Activated CD4-positive, alpha-beta T cell treated with anti-CD3 and anti-CD28 coated beads for 24 hours (primary cell): ENCODE measurements at places on chromosomes 11 and 22.

- no peak for DNase-seq
Measured at GRCh38 chr11:45395947-45396346, 109.8 kb upstream of the SYT13 start.

GRCh38 chr22:42169055-42169469, 38.5 kb upstream of the CYP2D6 start:
- peak; percentile 46 for DNase-seq

GRCh38 chr11:121099885-121100284, 1.2 kb upstream of the TECTA start:
- no peak for DNase-seq

DNA sequence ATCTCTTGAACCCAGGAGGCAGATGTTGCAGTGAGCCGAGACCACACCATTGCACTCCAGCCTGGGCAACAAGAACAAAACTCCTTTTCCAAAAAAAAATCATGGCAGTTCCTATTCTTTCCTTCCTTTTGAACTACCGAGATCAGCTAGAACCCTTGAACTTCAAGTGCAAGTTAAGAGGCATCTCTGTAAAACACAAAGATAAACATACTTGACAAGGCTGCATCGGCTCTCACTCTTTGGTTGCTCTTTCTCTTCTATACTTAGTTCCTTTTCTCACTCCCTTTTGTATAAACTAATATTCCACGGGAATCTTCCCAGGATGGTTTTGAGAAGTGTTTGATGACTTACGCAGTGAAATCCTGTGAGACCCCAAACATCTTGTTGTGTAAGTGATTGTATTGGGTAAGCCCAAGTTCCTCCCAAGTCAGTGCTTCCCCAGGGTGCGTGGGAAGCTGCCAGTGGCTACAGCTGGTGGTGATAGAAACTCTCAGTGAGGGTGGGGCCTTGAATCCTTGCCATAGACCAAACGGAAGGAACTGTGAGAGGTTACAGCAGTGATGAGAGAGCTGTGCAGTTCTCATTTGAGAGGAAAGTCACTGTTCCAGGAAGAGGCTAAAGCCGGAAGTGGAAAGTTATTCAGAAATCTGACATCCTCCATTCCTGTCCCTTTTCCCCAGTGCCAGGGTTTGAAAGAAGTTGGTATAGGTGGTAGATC, 24.1 kb upstream of the CDC42EP2 start:
- DNase-seq: no peak

DNA sequence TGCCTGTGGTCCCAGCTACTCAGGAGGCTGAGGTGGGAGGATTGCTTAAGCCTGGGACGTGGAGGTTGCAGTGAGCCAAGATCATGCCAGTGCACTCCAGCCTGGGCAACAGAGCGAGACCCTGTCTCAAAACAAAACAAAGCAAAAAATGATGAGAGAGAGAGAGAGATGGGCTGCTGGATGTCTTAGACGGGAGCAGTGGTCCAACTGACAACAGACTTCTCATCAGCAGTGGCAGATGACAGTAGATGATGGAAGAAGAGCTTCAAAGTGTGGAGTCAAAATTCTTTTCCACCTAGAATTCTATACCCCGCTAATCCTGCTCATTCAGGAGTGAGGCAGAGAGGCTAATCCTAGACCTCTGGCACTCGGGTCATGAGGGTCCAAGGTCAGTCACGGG, 29.0 kb upstream of the ACR start:
- DNase-seq: no peak

DNA sequence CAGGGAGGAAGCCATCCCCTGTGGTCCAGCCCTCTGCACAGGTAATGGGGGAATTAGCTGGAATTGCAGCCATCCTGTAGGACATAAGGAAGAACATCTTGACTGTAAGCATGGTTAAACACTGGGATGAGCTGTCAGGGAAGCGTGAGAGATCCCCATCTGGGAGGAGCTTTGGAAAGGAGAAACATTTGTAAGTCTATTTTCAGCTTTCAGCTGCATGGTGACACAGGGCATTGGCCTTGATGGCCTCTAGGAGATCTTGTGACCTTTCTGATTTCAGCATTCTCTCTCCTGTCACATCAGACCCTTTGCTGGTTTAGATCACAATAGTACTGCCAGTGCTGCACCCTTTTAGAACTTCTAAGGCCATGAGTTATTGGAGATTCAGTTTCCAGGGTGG, 47.1 kb downstream of the BCR start:
- no peak for DNase-seq

DNA sequence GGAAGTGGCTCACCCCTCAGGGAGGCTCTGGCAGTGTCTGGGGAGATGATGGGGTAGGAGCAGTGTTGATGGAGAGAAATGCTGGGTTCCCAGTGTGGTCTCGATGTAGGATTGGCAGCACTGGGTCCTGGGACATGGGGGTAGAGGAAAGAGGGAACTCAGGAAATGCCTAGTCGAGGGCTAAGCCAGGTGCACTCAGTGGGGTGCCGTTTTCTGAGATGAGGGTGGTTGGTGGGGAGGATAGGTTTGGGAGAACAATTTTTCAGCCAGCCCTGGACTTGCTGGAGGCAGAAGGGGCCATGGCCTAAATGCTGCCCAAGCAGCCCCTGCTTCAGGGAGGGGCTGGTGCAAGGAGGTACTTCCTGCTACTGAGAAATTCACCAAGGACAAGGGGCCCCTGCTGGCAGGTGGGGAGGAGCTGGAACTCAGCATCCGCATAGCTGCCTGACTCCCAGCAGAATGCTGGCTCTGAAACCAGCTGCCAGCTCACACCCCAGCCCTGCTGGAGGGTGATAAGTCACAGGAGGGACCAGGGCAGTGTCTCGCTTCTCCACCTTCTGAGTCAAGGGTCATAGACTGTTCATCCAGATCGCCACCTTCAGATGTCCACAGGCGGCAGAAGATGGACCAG, 6.0 kb downstream of the CCDC157 start:
- DNase-seq: no peak

DNA sequence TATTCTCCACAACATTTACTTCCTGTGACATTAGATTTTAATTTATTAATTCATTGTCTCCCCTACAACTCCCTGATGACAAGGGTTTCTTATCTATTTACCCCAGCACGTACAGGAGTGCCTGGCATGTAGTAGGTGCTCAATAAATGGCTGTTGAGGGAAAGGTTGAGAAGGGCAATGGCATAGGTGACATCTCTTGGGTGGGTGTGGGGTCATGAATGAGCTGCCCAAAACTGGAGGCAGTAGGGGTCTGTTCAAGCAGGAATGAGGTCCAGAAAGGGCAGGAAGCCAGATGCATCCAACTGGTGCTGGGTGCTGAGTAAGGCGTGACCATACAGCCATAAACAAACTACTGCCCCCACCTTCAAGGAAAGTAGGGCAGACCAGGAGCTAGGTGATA, 2.8 kb downstream of the VWCE start:
- no peak for DNase-seq

DNA sequence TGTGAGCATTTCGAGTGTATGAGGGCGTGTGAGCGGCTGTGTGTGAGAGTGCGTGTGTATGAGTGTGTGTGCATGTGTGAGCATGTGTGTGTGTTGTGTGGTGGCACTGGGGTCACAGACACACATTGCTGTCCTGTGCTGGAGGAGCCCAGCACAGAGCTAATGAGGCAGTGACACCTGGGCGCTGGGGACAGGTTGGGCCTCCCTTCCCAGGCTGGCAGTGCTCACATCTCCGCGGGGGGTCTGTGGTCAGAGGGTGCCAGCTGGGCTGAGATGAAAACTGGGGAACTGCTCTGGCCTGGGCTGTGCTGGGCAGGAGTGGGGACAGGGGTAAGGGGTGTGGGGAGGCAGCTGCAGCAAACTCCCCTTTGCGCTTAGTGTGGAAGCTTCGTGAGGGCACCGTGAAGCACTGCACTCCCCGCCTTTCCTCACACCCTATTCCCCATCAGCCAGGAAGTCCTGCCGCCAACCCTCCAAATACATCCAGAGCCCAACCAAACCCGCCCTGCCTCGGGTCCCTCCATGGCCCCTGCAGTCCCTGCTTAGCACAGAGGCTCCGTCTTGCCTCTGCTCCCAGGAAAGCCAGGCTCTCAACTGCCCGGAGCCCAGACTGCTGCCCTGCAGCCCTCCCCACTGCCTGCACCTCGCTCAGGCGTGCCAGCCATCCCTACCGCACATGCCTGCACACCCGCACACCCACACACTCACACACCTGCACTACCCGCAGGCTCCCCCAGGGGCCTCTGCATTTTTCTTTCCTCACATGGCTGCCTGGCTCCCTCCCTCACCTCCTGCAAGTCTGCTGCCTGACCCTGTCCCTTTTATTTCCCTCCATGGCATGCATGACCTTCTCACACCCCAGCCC, 62.0 kb upstream of the THY1 start:
- no peak for DNase-seq

DNA sequence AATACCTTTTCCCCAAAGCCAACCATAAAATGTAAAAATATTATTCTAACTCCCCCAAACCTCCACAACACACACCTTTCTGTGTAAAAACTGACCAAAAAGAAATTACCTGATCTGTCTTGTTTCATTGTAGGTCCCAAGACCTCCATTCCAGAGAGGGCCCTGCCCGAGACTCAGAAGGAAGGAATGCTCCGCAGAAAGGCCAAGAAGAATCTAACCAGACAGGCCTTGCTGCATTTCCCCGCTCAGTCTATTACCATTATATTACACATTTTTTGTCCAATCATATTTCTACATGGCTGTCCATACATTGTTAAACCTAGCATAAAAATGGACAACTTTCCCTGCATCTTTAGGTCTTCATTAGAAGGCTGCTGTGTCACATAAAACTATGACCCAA, 237.5 kb upstream of the UBASH3B start:
- DNase-seq: no peak

- DNase-seq: no peak
Measured at GRCh38 chr22:35115515-35115914, 49.6 kb downstream of the ISX start.

- DNase-seq: no peak
Measured at GRCh38 chr11:108790501-108791299, 125.8 kb downstream of the DDX10 start.

DNA sequence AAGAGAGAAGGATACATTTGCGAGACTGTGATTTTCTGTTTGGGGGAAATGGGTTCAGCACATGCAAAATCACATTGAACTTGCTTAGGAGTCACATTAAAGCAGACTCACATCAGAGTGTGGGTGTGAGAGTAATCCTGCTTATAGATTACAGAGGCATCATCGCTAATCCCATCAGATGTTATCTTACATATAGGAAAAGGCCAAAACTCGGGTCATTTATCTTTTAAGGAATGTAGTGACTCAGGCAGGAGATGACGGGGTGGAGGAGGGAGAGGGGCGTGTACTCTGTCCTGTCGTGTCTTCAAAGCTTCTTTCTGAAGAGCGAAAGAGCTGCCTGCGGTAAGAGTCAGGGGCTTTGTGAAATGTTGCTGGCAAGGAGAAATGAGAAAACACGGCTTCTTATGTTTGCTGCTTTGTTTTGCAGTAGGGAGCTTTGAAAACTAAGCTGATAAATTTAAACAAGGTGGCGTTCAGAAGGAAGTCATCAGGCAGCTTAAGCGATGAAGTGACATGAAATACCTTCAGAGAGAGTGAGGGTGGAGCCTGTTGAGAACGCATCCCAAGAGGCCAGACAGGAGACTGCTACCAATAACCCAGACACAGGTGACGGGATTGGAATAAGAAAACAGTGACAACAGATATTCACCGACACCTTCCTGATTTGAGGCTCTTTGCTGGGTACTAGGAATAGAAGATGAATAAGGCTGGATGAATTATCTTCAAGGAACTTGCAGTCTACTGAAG, 2.2 kb upstream of the C11orf16 start:
- DNase-seq: no peak

DNA sequence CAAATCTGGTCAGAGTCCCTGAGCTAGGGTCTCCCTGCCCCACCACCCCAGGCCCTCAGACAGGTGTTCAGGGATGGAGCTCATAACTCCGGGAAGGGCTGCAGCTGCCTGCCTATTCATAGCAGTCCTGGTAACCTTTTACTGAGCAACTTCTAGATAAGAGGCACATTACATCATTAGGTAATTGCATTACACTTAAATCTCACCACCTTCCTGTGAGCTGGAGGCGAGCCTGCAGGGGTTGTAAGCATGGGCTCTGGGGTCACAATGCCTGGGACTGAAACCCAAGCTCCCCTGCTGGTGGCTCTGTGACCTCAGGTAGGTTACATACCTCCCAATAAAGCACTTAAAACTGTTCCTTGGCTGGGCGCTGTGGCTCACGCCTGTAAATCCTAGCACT, 22.5 kb downstream of the TP53I11 start:
- DNase-seq: no peak

DNA sequence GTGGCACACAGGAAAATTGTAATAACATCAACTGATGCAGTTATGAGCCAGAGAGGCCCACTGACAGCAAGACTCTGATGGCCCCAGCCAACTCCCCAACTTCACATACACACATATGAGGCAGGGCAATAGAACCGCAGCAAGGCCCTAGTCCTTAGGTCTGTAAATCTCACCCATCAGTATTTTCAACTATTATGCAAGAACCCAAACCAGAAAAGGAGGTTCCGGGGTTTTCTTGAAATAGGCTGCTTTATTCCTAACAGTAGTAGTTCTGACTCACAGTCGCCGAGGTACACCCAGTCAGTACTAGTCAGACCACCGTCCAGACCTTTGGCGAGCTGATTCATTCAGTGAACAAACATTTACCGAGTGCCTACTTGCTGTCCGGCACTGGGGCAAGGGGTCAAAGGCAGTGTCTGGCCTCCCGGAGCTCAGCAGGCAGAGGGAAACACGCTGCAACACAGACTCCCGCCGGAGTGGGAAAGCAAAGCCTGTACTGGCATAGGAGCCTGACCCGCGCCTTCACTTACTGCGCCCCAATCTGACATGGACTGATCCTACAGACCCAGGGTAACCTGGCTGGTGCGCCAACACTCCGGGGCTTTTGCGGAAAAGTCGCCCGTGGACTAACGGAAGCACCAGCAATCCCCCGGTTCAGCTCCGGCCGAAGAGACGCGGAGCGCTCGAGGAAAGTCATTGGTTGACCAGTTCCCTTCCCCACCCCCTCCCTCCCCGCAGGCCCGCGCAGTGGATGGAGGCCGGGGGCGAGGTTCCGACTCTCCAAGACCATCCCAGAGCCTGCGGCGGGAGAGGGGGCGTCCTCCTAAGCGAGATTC, 1.3 kb downstream of the PLEKHA7 start:
- DNase-seq: no peak

DNA sequence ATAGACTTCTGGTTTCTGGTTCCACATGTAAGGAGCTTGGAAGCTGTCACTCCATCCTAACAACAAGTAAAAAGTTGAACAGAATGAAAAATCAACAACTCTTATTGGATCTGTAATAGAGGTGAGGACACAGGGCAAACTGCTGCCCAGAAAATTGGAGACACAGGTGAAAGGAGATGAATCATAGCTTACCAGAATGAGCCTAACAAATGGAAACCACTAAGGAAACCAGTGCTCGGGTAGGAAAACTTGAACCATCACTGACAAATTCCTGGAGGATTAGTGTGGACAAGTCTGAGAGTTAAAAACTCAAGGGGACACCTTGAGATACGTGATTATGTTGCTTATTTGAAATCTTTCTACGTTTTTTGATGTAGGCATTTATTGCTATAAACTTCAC, 52.1 kb downstream of the GDPD4 start:
- DNase-seq: no peak

- DNase-seq: no peak
Measured at GRCh38 chr11:63870351-63871140, 31.6 kb downstream of the MARK2 start.

GRCh38 chr11:95593111-95593510, 196.5 kb downstream of the FAM76B start:
- no peak for DNase-seq

- no peak for DNase-seq
Measured at GRCh38 chr22:50000587-50001387, 11.8 kb downstream of the IL17REL start.
